SK-N-SH treated with all-trans-retinoic acid at 6 μM for 48 hours (cell line): ENCODE measurements at places on chromosomes 11 and 22.

DNA sequence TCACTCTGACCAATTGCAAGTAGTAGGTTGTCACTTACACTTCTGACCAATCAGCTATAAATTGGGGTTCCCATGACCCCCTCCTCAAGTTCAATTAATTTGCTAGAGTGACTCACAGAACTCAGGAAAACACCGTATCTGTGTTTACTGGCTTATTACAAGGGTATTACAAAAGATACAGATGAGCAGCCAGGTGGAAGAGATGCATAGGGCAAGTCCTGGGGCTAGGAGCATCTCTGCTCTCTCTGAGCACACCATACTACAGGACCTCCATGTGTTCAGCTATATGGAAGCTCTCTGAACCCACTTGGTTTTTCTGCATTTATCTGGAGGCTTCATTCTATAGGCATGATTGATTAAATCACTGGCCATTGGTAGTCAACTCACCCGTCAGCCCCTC is 11.3 kb upstream of the GRK3 start:
- no peak for ATAC-seq

- peak; percentile 72 for ATAC-seq
Measured at GRCh38 chr11:70203751-70204465, 812 bp downstream of the FADD start.

- ATAC-seq, result no peak
Measured at GRCh38 chr11:102099755-102100154, 10.5 kb upstream of the YAP1 start.

- ATAC-seq, result no peak
Measured at GRCh38 chr11:32885556-32885955, 7.1 kb upstream of the QSER1 start.

DNA sequence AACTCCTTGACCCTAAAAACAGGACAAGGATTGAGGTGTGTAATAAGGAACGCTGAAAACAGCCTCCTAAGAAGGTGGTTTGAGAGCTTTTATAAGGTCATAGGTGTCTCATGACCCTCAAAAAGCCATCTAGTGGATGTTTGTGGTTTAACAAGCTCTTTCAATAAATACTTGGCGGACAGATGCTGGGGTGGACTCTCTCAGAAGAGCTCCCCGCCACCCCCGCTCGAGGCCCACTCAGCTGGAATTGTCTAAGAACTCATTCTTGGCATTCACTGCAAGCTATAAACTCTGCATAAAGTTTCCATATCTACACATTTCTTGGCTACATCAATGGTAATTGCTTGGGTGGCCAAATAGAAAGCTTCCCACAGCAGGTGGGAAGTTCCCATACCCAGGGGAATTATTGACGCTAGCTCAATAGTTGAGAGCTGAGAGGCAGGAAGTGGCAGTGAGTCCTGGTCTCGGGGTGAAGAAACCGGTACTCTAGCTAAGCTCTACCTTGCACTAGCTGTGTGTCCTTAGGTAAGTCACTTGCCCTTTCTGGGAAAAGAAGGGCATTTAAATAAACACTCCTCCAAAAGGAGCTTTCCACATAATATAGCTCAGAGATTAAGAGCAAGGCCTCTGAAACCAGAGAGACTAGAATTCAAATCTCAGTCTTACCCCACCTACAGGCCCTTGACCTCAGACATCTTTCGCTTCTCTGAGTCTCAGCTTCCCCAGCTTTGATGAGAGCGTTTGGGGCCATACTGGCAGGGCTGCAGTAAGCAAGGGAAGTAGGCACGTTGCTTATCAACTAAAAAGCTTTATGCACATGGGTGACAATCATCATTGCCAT is 6.4 kb downstream of the MS4A15 start:
- ATAC-seq, result peak; percentile 30; the same call in 1 of the 3 replicates

- no peak for ATAC-seq
Measured at GRCh38 chr11:84906995-84907394, 720.1 kb downstream of the DLG2 start.

- ATAC-seq, result no peak
Measured at GRCh38 chr11:5597953-5598352, 1.5 kb downstream of the TRIM6 start.

- ATAC-seq, result no peak
Measured at GRCh38 chr22:36966851-36967540, 52.3 kb downstream of the TST start.

DNA sequence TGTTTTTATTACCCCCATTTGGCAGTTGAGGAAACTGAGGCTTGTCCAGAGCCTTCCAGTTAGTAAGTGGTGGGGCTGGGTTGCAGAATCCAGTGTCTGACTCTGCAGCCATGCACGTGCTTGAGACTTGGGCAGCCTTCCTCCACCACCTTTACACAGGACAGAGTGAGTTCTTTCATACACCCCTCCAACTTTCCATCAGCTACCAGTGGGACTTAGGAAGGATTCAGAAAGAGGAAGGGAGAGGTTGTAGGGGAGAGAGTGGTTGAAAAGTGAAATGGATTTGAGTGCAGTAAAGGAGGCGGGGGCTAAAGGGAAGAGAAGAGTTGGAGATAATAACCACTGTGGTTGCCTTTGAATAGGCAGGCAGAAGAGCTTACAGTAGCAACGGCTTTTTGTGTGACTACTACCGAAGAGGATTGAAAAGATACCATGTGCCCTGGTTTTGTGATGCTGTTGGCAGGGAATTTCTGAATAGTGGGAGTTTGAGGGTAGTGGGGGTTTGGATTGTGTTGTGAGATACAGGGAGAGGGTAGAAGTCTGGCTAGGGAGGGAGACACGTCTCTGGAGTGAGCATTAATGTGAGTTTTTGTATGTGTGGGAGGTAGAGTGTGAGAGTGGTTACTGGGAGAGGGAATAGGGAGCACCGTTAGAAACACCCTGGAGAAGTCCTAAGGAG is 1.7 kb downstream of the UVRAG start:
- ATAC-seq, result no peak

GRCh38 chr11:15958910-15959309 is 397.4 kb downstream of the SOX6 start:
- ATAC-seq, result no peak

GRCh38 chr11:35088676-35089075 is 50.3 kb upstream of the CD44 start:
- no peak for ATAC-seq

DNA sequence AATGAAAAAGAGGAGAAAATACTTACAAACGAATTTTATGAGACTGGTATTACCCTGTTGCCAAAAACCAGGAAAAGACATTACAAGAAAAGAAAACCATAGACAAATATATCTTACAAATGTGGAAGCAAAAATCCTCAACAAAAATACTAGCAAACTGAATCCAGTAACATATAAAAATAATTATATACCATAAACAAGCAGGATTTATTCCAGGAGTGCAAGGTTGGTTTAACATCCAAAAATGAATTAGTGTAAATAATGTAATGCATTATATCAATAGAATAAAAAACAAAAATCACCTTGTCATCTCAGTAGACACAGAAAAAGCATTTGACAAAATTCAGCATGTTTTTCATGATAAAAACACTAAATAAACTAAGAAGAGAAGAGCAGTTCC is 7.3 kb downstream of the NF2 start:
- no peak for ATAC-seq

DNA sequence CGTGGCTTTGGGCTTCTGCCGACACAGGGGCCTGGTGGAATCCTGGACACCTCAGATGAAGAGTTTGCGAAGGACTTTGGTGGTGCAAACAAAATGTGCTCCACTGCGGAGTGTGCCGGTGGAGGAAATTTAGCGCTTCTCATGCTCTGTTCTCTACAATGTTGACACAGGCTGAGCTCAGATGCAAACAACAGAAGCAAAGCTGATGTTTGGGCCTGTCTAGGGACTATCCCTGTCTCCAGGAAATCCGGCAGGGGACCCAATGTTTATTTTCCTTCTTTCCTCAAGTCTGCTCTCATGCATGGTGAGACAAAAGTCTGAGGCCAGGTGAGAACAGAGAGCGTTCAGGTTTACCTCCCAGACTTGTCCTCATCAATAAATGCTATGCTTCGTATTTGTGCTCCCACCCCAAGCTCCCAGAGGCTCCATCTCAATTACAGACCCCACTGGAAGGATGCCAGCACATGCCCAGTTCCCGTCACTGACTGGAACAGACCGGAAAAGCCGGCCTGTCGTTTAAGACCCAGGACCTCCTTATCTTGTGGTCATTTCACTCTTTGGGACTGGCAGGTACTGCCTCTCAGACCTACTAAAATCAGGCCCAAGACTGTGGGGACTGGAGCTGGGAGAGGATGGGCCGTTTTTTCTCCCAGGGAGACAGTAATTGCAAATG is 105.7 kb upstream of the B3GAT1 start:
- ATAC-seq, result no peak

DNA sequence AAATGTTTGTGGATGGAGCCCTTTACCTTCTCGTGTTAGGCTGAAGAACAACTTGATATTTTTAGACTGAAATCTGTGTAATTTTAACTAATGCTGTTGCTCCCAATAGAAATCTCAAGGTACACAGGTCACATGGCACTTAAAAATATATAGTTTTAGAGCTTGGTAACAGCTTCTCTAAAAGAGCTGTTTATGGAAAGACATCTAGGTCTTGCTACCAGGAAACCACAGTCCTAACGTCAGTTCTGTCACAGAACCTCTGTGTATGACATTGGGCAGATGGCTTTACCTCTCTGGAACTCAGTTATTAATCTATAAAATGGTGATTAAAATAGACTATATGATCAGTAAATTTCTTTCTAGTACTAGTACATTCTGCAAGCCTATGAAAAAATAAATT is 35.4 kb downstream of the PAK1 start:
- no peak for ATAC-seq

- ATAC-seq, result peak; percentile 90
Measured at GRCh38 chr11:26578998-26579661, 7.1 kb upstream of the MUC15 start.

GRCh38 chr22:19119949-19120348 is 2.3 kb downstream of the DGCR2 start:
- ATAC-seq, result no peak

GRCh38 chr11:91755526-91755925 is 469.1 kb upstream of the FAT3 start:
- no peak for ATAC-seq

- ATAC-seq, result no peak
Measured at GRCh38 chr22:38870791-38871359, 1.1 kb downstream of the CBX6 start.

- no peak for ATAC-seq
Measured at GRCh38 chr22:22932512-22932941, 44.9 kb downstream of the IGLL5 start.

DNA sequence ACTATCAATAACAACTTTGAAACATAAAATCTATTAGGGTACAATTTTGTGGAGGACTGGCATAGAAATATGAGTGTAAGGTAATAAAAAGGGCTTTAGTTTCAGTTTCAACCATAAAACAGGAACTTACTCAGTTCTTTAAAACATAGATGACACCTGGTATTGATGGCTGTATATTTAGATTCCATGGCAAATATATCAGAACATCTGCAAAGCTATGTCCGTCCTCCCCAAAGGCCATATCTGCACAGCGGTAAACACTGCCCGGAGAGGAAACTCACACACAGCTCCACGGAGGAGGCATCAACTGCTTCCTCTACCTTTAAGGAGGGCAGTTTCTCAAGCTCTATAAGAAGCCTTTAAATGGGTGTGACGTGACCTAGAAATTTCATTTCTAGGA is 993.3 kb downstream of the BRD1 start:
- ATAC-seq, result no peak

DNA sequence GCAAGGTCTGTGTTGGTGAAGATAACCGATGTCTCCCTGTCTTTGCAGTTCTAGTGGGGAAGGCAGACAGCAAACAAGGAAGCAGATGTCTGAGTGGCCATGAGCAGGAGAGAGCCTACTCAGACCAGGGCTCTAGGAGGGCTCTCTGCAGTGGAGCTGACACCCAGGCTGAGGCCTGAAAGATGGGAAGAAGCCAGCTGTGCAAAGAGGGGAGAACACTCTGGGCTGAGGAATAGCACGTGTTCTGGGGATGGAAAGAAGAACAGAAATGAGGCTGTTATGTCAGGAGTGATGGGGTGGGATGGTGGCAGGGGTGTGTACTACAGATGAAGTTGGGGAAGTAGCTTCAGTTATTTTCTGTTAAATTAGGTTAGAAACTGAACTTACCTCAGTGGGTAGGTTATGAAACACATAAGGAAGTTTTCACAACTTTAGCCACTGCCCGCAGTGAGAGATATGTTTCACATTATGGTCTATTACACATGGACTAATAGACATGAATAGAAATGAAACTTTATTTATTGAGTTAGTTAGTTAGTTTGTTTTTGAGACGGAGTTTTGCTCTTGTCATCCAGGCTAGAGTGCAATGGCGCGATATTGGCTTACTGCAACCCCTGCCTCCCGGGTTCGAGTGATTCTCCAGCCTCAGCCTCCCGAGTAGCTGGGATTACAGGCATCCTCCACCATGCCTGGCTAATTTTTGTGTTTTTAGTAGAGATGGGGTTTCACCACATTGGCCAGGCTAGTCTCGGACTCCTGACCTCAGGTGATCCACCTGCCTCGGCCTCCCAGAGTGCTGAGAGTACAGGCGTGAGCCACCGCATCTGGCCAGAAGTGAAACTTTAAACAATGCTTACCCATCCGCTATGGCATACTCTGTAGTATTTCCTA is 7.8 kb downstream of the DCPS start:
- ATAC-seq, result no peak

- ATAC-seq, result peak; percentile 51
Measured at GRCh38 chr11:18491924-18492323, 34.8 kb downstream of the TSG101 start.

DNA sequence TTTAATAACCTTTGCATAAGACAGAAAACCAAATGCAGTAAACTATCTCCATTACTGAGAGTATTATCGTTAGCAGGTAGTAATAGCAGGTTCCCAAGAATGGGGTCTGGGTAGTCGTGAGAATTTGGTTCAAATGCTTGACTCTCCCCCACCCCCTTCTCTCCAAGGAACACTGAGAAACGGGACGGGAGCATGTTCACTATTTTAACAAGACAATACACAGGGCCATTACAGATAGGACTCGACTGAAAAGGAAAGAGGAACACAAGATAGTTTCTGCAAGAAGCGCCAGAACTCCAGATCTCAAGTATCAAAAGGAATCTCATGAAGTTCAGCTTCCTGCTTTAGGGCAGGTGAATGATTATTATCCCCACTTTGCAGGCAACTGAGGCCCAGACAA is 27.0 kb downstream of the KMT5B start:
- no peak for ATAC-seq

- ATAC-seq, result no peak
Measured at GRCh38 chr11:77814848-77815247, 5.7 kb downstream of the RSF1 start.

DNA sequence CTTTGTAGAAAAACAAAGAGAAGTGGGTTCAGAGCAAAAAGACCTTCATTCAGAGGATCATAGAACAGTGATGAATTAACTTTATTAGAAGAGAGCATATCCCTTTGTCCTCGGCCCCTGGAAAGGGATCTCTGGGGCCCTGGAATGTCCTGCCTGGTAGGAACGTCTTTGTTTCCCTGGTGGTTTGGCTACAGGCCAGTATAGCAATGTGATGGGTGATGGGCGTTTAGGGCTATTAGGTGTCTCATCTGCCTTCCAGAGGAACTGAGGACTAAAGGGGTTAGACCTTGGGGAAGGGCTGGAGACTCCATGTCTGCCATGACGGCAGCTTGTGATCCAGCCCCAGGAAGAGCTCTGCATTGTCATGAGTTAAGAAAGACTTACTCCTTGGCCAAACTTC is 9.1 kb downstream of the APOL4 start:
- ATAC-seq, result no peak

GRCh38 chr22:44895296-44896055 is 114.3 kb downstream of the PHF21B start:
- ATAC-seq, result no peak

- ATAC-seq, result peak; percentile 30
Measured at GRCh38 chr22:24953384-24954113, 1.0 kb downstream of the KIAA1671 start.
